CD4-positive, alpha-beta T cell treated with Interferon alpha-2 for 1 hour (primary cell): ENCODE measurements at places on chromosomes 6 and 20.

DNA sequence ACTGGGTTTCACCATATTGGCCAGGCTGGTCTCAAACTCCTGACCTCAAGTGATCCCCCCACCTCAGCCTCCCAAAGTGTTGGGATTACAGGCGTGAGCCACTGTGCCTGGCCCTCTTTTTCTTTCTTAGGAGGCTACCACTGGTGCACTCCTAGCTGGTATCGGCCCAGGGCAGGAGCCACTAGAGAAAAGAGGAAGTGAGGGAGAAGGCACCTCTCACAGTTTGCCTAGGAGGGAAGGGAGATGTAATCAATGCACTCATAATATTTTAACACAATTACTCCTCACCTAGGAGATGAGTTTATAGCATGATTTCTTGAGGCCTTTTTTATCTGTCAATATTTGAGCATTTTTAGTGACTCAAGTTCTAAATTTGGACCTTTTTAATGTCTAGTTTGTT is 189.0 kb upstream of the SOX4 start:
- DNase-seq, result no peak

DNA sequence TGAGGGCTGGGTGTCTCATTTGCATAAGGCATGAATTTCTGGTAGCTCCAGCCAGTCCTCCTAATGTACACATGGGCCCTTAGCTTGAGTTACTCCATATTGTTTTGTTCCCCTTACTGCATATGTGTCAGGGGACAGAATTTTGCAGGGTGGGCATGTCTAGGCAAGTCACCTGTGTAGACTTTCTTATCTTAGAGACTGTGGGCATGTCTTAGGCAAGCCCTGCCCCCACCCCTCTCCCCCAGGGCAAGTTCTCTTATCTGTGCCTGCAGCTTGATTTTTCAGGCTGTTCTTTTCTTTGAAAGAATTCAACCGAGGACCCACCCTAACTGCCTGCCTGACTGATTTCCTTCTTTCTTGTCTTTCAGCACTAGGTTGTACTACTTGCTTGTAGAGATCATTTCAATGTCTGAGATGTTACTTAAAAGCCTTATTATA is 32.1 kb downstream of the NHLRC1 start:
- DNase-seq, result no peak

DNA sequence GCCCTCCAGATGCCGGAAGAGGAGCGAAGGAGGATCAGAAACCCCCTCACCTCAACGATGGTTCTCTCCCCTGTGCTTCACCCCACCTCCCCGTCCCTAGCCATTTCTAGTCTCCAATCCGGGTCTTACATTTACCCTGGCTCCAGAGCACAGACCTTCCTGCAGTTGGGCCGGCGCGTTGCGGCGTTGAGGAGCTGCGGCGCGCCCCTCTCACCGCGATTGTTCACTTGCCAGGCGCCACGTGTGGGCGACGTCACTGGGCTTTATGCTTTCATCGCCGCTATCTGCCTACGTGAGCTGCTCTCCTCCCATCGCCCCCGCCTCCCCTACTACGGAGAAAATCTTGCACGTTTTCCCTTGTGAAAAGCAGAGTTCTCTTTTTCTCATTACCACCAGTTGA is at the start of gene CRISP2:
Gene CRISP2, minus strand, starts transcription at position 198 of the 400 bp plus-strand sequence. CDS start 4,347 bp downstream, outside the sequence.
- DNase-seq, result no peak

GRCh38 chr20:21821358-21821757 is 115.9 kb downstream of the PAX1 start:
- DNase-seq, result no peak

DNA sequence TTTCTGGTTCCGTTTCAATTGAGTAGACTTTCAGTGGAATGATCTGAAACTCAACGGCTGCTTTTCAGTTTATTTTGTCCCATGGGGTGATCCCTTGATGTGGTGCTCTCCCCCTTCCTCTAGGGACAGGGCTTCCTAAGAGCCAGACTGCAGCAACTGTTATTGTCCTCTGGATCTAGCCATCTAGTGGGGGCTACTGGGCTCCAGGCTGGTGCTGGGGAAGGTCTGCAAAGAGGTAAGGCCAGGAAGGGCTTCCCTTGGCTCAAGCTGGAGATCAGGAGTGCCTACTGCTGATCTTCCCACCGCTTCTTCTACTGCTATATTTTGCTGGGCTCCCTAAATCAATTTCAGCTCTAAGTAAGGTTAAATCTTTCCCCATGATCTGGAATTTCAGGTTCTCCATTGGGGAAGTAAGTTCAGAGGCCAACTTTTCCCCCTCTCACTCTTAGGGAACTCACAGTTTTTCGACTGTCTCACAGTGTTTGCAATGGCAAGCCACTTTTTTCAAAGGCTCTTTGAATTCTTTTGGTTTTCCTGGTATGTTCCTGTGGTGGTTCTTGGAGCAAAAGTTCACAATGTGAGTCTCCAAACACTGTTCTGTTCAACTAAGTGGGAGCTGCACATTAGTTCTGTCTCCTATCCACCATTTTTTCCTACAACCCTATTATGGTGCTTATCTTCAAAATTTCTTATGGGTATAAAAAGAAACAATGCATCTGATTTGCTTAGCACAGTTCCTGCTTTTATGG is 286.2 kb upstream of the EXOC2 start:
- no peak for DNase-seq

GRCh38 chr6:68741501-68742386 is 106.7 kb downstream of the ADGRB3 start:
- no peak for DNase-seq

DNA sequence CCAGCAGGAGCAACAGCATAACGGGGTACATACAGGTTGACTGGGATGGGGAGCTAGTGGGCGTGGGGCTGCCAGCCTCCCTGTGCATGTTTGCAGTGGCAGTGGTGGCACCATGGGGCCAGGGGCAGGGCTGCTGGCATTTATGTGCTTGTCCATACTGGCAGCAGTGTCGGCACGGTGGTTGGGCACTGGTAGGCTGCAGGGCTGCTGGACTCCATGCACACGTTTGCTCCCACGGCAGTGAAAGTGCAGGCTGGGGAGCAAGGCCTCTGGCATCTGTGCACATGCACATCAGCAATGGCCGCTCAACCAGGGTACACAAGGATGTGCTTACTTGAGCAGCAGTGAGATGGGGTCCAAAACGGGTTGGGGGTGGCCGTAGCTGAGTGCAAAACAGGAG is 159.5 kb upstream of the KHDRBS2 start:
- DNase-seq, result no peak
